ENCODE measurements at places on chromosomes 7 and 10.

- peak; percentile 54 for DNase-seq
Measured at GRCh38 chr7:116525913-116526861, 1.4 kb downstream of the CAV1 start.

GRCh38 chr7:44244282-44244681 lies 43.5 kb downstream of the YKT6 start:
- no peak for DNase-seq

GRCh38 chr10:2619472-2619871 lies 447.9 kb upstream of the PFKP start:
- DNase-seq, result no peak

- no peak for DNase-seq
Measured at GRCh38 chr10:60130130-60130579, 223.8 kb upstream of the CCDC6 start.

- no peak for DNase-seq
Measured at GRCh38 chr7:17584822-17585221, 286.4 kb downstream of the AHR start.

DNA sequence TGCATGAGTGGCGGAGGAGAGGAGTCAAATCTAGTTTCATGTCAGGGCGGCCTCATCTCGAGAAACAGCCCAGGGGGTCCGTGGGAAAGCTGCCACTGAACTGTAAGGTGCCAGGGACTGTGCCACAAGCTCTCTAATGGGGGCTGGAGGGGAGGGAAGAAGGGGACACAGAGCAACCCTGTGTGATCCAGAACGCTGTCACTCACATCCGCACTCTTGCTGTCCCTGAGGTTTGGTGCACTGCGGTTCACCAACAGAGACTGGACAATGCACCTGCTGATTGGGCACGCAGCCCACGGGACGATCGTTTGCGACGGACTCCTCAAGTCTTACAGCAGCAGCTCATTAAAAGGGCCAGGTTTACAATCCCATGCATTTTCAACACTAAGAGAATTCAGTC lies 47.7 kb downstream of the AMZ1 start:
- DNase-seq, result no peak

GRCh38 chr7:102927312-102927933 lies 14.6 kb downstream of the LRRC17 start:
- DNase-seq, result no peak

- DNase-seq, result no peak
Measured at GRCh38 chr7:33853361-33854062, 51.8 kb upstream of the BMPER start.

DNA sequence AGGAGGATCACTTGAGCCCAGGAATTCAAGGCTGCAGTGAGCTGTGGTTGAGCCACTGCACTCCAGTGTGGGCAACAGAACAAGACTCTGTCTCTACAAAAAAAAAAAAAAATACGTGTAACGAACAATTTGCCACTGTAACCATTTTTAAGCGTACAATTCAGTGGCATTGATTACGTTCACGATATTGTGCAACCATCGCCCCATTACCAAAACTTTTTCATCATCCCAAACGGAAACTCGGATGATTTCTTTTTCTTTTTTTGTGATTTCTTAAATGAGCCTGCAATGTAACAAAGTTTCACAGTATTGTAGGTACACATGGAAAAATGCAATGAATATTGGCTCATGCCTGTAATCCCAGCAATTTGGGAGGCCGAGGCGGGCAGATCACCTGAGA lies 9.5 kb downstream of the GRIFIN start:
- DNase-seq, result no peak

DNA sequence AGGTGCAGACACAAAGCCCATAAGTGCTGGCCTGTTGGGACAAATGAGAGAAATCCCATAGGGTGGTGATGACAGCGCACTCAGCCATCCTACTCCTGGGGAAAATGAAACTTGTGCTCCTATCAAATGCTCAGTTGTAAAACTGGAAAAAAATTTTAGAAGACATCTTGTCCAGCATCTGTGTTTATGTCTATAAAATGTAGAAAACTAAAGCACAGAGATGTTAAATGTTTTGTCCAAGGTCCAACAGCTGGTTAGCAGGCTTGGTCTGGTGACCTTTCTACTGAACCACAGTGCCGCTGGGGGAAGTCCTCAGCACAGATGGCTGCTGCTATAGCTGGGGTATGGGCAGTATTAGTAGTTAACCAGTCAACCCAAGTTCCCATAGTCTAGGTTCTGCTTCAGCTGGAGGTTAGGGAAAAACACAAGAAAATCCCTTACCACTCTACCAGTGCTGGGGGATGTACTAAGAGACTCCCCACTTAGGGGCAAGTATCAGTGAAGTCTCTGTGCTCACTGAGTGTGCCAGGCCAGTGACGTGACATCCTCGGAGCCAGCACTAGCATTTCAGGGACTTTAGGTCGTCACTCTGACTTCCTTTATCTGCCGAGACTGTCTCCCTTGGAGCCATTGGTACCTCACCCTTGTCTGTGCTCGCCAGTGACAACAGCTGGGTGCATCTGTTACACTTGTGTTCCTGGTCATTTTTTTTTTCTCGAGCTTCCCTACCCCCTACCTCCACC lies 1.9 kb downstream of the TSPAN33 start:
- DNase-seq, result no peak

DNA sequence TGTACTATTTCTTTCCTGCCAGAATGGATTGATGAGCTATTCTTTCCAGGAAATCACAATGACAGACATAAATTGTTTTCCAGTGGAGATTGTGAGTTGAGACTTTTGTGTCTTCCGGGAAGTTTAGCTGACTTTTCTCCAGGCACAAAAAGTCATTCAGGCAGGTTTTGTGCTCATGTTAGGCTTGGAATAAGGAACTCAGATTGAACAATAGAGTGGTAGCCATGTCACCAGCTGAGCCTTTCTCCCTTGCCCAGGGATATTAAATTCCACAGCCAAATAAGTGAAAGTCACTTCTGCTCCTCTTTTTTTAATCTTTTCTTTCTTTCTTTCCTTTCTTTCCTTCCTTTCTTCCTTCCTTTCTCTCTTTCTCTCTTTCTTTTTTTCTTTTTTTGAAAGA lies 559.6 kb downstream of the GALNT17 start:
- DNase-seq, result no peak

DNA sequence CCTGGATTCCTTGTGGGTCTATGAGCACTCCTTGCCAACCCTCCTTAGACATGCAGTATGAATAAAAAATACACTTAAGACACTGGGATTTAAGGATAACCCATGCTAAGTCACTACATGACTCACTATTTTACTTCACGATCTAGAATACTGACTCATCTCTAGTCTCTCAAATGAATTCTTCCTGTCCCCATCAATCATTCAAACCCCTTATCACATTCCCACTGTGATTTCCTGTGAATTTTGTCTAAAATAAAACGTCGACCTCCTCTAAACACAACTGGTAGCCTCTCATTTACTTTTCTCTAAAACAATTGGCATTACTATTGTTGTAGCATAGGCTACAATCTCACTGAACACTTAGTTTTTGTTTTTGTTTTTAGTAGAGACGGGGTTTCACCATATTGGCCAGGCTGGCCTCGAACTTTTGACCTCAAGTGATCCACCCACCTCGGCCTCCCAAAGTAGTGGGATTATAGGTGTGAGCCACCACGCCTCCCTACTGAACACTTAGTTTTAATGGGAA lies 3.9 kb upstream of the IQUB start:
- DNase-seq, result no peak

DNA sequence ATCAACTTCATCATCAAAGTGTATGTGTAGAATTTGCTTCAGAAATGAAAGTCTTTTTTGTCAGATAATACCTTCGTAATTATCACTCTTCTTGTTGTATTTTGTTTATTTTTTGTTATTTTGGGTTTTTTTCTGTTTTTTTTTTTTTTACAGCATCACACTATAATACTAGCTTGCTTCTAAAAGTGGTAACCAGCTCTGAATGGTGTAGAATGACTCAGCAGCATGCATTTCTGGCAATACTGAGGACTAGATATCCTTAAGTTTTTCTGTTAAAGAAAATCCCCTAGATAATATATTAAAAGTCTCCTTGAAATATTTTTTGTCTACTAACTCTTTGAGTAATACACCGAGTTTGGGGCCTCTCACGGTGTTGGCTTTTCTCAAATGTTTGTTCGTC lies 109.1 kb downstream of the LMBR1 start:
- no peak for DNase-seq

GRCh38 chr10:61835069-61835945 lies 66.2 kb upstream of the ARID5B start:
- DNase-seq, result peak; percentile 22

- DNase-seq, result no peak
Measured at GRCh38 chr10:130400890-130401289, 264.7 kb downstream of the GLRX3 start.

DNA sequence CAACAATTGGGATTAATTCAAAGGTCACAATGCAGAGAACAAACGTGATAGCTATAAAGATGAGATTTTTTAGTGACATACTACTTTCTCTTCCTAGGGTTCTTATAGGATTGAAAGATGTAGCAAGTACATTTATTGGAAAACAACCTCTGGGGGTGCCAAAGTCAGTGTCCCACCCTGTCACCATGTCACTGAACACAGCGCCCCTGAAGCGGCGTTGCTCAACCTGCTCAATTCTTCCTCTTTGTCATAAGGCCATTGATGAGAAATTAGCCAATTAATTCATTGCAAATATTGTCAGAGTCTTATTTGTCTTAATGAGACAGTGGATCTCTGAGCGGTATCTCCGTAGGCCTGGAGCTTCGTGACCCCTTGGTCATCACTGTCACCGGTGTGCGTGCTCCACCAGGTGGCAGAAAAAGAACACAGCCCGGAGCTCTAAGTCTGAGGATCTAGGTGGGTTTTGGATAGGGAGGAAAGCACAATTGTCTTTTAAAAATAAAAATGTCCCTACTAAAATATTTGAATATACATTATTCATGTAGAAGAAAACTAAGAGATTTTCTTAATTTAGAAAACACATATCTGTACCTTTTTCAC lies 362.6 kb downstream of the PAXIP1 start:
- no peak for DNase-seq

- no peak for DNase-seq
Measured at GRCh38 chr7:13179011-13179582, 491.7 kb downstream of the ARL4A start.

- DNase-seq, result no peak
Measured at GRCh38 chr7:477626-478220, 41.9 kb downstream of the PDGFA start.

DNA sequence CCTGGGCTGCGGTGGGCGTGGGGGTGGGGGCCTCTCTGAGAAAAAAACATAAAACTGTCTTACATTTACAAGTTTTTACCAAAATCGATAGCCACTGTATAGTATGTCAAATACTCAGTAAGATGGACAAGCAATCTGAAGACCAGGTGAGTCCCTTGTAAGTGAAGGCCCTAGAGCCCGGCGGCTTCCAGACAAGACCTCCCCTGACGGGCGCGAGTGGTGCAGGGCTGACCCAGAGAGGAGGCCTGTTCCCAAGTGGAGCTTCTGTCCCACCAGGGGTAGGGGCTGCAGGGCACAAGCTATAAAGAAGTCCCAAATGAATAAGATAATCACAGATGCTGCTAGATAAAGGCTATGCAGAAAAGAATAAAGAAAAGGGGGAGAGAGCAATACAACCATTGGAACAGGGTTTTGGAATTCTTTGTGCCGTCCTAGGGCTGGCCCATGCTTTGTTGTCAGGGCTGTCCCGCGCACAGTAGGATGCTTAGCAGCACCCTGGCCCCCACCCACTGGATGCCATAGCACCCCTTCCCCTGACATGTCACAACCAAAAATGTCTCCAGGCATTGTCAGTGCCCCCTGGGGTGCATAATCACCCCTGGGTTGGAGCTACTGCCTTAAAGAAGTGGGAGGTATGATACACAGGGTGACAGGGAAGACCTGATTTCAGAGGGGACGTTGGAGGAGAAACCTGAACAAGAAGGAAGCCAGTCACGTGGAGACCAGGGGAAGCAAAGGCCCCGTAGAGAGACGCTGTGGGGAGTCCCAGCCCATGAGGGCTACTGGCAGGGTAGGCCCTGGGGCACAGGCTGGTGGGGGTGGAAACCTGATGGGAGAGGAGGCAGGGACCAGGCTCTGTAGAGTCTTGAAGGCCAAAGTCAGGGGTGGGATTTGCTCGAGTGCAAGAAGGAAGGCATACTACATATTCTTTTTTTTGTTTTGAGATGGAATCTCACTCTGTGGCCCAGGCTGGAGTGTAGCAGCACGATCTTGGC lies 43.1 kb downstream of the CHST15 start:
- no peak for DNase-seq

DNA sequence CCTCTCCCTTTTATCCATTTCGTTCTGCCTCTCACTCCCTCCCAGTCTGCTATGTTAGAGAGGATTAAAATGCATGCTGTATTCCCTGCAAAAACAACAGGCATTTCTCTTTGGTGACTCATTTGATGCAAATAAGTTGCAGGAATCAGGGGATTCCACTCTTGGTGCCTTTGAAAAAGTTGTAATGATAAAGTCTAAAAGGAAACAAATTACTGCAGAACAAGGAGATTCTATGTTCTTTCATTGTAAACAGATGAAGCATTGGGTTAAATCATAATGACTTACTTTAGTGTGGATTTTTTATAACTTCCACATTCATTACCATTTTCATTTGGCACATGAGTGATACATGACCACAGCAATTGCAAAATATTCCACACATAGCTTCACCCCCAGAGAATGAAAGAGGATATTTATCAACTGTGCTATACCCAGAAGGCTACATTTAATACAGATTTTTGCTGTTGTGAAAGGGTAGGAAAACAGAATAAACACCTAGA lies 33.4 kb upstream of the ABLIM1 start:
- DNase-seq, result no peak

GRCh38 chr10:43267811-43268210 lies 946 bp upstream of the RASGEF1A start:
- no peak for DNase-seq

DNA sequence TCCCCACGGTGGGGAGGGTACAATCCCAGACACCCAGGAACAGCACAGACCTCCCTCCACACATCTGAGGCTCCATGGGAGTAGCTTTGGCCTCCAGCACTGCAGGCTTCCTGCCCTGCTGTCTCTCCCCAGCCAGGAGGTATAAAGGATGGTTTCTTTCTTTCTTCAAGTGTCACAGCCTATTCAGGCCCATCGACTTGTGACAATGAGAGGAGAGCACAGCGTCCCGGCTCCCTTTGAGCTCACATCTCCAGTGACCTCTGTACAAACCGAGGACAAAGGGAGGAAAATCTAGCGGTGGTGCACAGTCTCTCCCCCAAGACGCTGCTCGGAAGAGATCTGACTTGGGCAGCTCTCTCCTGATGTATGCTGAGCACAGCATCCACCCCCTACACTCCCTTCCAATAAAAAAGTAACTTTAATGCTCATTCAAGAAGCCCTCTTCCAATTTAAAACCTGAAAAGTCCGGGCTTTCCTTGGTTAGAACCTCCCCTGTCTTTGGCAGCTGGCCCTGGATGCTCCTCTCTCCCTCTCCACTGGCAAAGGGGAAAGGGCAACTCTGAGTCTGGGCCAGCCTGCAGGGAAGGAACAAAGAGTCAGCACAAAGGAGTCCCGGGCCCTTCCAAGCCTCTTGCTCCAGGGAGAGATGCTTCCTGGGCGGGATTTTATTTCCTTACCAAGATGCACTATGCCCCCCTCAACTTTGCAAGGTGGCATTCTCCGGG lies 18.0 kb downstream of the CHST15 start:
- DNase-seq, result no peak

GRCh38 chr10:52539463-52539862 lies 225.4 kb downstream of the DKK1 start:
- DNase-seq, result no peak
